Activated T-cell treated with anti-CD3 and anti-CD28 coated beads, Interleukin-2, amount 50 U/mL, for 4 hours (primary cell): ENCODE measurements at places on chromosomes 13 and 19. TPM values are rescaled to one million over a fixed set of nuclear protein-coding genes. Genes with fewer than 3 reads are reported as not detected.

The IL12RB1 gene
- total RNA-seq = 14.8 TPM

The MTUS2 gene
- total RNA-seq = not detected

The FLT3 gene
- total RNA-seq = 0.11 TPM

The PRODH2 gene
- total RNA-seq = not detected

The ZNF541 gene
- total RNA-seq = 0.22 TPM

The TIMM50 gene
- total RNA-seq = 192 TPM

The WASF3 gene
- total RNA-seq = 0.14 TPM

The NDUFS7 gene
- 142 TPM for total RNA-seq

The NLRP7 gene
- total RNA-seq = not detected

The CFD gene
- 1.1 TPM for total RNA-seq

The ETHE1 gene
- 36.8 TPM for total RNA-seq

The KLF2 gene
- 2.4 TPM for total RNA-seq

The SLAIN1 gene
- total RNA-seq = 23.0 TPM

The CABP5 gene
- not detected for total RNA-seq

The GSX1 gene
- not detected for total RNA-seq

The PDX1 gene
- not detected for total RNA-seq

The ZNF253 gene
- total RNA-seq = 4.4 TPM

The SIAH3 gene
- 0.03 TPM for total RNA-seq

The ASPDH gene
- total RNA-seq = not detected

The PSG7 gene
- not detected for total RNA-seq

The ZNF57 gene
- 3.6 TPM for total RNA-seq

The NLRP13 gene
- not detected for total RNA-seq

The YJEFN3 gene
- 13.4 TPM for total RNA-seq

The TYROBP gene
- total RNA-seq = 0.52 TPM

The ZNF816 gene
- 4.6 TPM for total RNA-seq

The ZIC2 gene
- not detected for total RNA-seq

The LYPD3 gene
- total RNA-seq = 3.1 TPM

The PRTN3 gene
- not detected for total RNA-seq

The ADPRHL1 gene
- total RNA-seq = 0.79 TPM

The TEX101 gene
- total RNA-seq = not detected

The ZIM2 gene
- not detected for total RNA-seq

The SERPINE3 gene
- not detected for total RNA-seq
